ENCODE measurements at places on chromosomes 16 and 17.
A peak's percentile ranks its signal among the peaks of the same experiment; 100 is the strongest.

DNA sequence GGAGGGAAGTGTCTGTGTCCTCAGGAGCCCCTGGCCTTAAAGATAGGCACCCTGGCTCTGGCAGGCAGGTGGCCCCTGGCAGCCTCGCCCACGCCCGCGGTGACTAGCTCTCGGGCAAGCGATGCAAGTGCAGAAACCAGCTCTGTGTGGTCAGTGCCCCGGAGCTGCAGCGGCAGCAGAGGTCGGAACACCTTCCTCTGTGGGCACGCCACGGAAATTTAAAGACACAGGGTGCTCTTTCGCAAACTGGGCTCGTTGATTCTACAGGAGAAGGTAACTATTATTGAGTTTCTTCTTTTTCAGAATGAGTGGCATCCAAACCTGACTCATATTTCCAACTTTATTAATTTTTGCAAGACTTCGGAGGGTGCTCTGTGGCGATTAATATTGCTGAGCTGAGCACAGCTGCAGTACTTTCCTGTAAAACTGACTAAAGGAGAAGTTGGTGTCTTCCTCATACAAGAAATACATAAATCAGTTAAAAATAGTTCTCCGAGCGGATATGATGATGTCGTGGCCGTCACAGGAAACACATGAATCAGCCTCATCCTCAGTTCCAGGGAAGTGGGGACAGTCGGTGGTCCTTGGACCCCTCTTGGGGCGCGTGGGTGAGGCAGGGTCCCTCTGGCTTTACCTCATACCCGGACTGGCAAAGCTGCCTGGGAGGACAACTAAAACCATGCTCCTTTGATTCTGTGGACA lies 120.2 kb downstream of the METRNL start:
- peak; percentile 48 for DNase-seq

DNA sequence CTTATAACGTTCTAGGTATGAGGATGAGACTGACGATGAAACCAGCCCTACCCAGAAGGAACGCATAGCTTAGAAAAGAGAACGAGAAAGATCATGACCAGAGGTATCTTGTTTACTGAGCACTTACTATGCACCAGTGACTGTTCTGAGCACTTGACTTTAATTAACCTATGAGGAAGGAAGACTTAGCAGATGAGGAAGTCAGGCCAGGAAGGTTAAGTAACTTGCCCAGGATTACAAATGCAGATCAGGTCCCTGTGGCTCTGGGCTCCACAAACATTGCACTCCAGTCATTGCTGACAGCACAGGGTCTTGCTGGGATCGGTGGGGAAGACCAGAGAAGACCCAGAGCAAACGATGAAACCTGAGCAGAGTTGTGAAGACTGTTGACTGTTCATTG lies 7.1 kb downstream of the KRT13 start:
- no peak for DNase-seq

- no peak for DNase-seq
These were observed 162.8 kb downstream of the IRF8 start for GRCh38 chr16:86061721-86062120.

- peak; percentile 34 for DNase-seq
These were observed 894 bp downstream of the RNF227 start for GRCh38 chr17:7915179-7915610.

GRCh38 chr17:3695129-3695722 lies 729 bp downstream of the P2RX5 start:
- no peak for DNase-seq

DNA sequence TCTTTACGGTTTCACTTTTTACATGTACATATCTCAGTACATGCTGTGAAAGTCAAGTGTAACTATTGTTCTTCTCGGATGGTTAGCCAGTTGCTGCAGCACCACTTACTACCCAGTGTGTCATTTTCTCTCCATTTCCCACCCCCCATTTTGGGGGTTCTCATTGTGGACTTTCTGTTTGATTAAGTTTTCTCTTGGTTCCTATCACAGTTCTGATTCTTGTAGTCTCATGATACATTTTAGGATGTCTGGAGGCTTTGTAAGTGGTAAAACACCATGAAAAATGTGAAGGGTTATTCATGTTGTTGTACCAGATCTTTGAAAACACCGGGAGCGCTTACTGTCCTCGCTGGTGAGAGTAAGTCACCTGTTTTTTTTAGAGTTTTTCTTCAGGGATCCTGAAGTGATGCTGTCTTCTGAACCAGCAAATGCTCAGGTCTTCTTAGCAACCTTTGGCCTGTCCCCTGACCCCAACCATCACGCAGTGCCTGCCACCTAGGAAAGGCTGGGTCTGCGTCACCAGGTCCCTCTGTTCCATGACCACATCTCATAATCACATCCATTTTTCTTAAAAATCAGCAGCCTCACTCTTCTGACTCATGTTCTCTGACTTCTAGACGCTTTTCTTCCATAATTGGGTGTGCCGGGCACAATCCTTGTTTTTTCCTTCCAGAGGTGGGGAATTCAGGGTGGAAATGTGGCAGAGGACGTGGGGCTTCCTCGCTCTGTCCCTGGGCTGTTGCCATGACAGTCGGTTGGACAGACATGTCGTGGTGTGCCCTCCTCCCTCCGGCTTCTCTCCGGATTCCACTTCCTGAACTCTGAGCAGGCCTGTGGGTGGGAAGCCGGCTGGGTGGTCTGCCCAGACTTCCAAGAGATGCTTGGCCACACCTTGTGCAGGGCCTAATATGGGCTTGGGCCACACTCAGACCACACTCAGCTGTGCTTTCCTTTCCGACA lies 102.6 kb downstream of the NTN1 start:
- no peak for DNase-seq

DNA sequence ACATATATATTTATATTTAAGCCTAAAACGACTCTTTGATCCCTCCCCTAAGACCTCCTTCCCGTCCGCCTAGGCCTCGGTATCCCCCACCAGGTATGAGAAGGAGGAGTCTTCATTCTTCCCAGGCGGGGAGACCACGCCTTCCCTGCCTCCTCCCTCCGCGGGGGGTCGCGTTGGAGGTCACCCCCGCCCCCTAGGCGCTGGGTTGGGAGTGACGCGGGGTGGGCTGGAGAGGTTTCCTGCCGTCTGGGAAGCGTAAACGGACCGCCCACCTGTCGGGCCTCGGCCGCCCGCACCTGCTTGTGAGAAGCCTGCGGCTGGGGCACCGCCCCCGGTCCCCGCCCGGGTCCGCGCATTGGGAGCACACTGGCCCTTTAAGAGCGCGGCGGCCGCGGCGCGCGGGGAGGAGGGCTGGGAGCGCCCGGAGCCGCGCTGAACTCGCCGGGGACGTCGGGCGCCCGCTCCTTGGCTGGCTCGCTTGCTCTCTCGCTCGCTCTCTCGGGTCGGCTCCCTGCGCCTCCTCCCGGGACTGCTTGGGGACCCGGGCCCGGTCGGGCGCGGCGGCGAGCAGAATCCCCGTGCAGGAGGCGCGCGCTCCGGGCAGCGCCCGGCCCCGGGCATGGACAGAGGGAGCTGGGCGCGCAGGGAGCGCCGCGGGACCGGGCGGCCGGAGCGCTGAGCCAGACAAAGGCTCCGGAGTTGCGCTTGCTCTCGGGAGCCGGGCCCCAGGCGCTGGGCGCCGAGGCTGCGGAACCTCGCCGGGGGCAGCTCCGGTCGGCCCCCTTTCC lies at the start of gene MMP15:
TSS of gene MMP15 (plus strand) at position 404 of the 788 bp plus-strand sequence. CDS start 597 bp downstream, outside the sequence.
- DNase-seq: peak; percentile 67

GRCh38 chr17:73042809-73043685 lies 49.4 kb downstream of the SLC39A11 start:
- DNase-seq: no peak
